ENCODE measurements at places on chromosomes 2 and 18.
A peak's percentile ranks its signal among the peaks of the same experiment; 100 is the strongest.

DNA sequence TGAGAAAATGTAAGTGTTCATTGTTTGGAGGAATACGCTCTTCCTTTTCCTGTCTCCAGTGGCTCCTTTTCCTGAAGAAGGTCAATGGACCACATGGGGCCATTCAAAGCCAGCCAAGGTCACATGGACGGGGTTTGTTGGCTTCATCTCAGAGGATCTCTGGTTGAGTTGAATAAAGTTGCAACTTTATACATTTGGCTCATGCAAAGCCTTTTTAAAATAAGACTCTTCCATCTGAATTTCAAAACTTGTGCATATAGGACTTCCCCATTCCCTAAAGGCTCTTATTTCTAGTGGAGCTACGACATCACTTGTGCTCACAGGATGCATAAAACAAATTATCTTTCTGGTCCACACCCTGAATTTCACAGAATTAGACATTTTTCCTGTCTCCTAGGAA lies 235.5 kb downstream of the CMPK2 start:
- DNase-seq: no peak

DNA sequence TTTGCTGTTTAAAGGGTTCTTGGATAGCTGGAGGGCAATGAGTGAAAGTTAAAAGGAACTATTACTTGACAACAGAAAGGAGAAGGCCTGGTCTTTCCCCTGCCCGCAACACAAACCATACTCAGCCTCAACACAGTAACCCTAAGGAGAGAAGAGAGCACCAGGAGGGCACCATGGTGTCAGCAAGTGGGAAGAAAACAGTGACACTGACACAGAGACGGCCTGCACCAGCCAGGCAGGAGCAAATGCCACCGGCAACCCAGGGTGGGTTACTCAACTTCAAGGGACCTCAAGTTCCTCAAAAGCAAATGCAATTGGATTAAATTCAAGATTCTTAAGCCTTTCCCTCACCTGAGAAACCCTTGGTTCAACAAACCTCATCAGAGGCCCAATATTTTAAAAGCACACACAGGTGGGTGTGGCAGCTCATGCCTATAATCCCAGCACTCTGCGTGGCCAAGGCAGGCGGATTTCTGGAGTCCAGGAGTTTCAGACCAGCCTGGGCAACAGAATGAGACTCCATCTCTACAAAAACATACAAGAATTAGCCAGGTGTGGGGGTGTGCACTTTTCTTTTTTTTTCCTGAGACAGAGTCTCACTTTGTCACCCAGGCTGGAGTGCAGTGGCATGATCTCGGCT lies 52.3 kb downstream of the TFCP2L1 start:
- DNase-seq: no peak

- DNase-seq: no peak
Measured at GRCh38 chr2:238908960-238909951, 61.4 kb downstream of the TWIST2 start.

DNA sequence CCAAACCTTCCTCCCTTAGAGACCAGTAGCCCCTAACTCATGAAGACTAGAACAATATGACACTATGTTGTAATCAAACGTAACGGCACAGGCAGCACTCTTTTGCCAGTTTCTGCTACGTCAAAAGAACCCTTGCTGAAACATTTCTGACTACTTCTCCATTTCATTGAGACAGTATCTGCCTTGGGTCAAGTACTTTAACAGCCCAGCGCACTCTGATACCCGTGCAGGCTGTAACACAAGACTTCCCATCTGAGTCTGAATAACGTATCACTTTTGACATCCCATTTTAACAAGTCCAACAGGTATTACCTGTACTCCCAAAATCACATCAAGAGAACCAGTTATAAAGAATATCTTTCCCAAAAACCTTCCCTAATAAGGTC lies 38.4 kb downstream of the TBC1D8 start:
- no peak for DNase-seq

GRCh38 chr2:152335726-152336118 lies 748 bp downstream of the FMNL2 start:
- DNase-seq: no peak

DNA sequence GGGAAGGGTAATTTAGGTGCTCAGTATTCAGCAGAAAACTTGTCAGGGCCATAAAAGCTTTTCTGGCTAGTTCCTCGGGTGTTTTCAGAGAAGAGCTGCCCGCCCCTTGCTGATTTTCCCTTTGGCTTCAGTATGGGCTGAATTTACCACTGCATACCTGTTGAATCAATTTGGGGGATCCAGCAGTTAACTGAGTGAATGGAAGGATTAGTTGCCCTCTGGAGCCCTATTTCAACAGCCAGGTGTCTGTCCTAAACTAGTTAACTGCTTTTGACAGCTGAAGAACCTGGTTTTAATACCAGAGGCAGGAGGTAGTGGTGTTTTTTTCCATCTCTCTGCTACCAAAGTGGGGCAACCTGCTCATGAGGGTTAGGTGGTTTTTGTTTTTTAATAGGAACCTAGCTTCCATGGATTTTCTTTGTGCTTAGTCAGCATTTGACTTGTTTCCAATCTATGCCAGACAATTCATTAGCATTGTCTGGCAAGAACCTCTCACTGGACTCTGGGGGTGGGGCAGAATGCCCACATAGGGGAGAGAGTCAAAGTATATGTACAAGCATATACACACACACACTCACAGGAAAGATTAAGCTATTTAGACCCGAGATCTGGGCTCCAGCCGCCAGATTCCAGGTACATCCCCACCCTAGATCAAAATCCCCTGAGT lies 166.5 kb upstream of the SIX3 start:
- DNase-seq: peak; percentile 71

DNA sequence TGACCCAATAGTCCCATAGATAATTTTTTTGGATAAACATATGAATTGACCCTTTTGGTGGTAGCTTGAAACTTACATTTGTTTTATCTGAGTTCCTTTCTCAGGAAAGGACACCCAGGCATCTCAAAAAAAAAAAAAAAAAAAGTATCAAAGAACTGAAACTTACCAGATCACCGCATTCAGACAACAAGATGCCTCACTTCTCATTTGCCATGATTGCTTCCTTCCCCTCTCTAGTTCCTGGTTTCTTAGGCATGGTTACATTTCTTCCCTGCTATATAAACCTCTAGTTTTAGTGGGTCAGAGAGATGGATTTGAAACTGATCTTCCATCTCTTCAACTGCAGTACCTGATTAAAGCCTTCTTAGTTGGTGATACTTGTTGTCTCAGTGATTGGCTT lies 240.1 kb downstream of the ACKR3 start:
- no peak for DNase-seq

DNA sequence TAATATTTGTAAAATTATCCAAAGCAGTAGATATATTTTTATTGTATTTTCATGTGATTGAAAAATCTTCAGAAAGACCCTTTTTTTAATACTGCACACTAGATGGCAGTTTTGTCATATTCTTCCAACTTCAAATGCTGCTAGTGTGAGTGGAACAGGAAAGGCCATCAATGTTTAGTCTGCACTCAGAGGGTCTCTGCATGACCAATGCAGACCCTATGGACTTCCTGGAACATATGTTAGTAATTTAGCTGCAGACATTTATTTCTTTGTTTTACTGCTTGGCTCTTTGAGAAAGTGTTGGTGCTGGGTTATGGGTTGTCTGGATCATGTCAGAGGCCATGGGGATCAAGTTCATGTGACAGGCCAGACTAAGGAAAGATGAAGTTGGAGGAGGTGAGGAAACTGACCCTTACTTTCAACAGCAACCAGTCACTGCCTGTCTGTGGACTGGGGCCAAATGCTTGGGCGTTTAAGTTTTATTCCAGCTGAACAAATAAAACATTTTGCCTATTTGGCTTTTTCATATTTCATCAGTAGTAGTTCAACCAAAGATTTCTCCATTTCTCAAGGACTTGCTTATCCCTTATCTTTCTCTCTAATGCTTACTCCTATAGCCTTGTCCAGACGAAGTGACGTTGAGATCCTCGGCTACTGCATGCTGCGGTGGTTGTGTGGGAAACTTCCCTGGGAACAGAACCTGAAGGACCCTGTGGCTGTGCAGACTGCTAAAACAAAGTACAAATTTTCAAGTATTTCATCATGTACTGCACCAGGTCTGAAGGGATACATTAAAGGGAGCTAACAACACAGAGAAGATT lies 84.8 kb downstream of the VRK2 start:
- peak; percentile 6 for DNase-seq

- DNase-seq: peak; percentile 93
Measured at GRCh38 chr2:11540148-11540995, 6.5 kb downstream of the GREB1 start.

- no peak for DNase-seq
Measured at GRCh38 chr2:26631401-26632170, 9.6 kb downstream of the CIB4 start.

- no peak for DNase-seq
Measured at GRCh38 chr2:2998971-2999370, 378.6 kb downstream of the EIPR1 start.

- DNase-seq: no peak
Measured at GRCh38 chr18:49028091-49028490, 77.3 kb upstream of the SMAD7 start.

- DNase-seq: no peak
Measured at GRCh38 chr18:21303895-21304294, 61.9 kb downstream of the GREB1L start.

- no peak for DNase-seq
Measured at GRCh38 chr2:6352247-6352646, 513.5 kb downstream of the CMPK2 start.

DNA sequence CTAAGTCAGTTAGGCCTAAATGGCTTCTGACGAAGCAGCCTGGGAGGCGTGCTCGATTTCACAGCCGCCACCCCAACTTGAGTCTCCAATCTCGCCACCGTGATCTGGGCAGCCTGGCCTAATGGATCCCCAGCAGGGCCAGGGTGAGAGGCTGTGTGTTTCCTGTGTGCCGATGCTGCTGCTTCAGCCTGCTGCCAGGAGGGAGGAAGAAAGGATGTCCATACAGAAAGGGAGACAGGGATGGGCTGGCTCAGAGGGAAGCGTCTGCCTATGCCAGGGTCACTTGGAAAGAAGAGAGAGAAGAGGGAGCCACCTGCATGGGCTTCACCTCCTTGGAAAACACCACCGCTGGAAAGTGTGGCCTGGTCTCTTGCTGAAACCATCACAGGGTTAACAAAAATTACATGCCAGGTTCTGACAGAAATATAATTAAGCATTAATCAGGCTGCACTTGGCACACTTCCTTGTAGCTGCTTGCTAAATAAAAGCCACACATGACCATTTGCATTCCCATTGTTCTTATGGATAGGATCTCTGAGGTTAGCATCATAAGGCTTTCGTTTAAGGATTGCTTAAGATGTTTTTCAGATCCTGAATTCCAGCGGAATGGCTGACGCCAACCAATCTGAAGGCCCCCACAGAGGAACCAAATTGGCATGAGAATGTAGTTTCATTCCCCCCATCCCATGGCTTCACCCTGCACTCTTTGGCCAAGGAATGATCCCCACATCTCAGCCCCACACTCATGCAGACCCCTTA lies 108.8 kb upstream of the SLC1A4 start:
- DNase-seq: no peak

GRCh38 chr2:164558450-164558849 lies 62.8 kb downstream of the GRB14 start:
- DNase-seq: no peak

GRCh38 chr2:114709936-114710850 lies 267.8 kb downstream of the DPP10 start:
- no peak for DNase-seq

DNA sequence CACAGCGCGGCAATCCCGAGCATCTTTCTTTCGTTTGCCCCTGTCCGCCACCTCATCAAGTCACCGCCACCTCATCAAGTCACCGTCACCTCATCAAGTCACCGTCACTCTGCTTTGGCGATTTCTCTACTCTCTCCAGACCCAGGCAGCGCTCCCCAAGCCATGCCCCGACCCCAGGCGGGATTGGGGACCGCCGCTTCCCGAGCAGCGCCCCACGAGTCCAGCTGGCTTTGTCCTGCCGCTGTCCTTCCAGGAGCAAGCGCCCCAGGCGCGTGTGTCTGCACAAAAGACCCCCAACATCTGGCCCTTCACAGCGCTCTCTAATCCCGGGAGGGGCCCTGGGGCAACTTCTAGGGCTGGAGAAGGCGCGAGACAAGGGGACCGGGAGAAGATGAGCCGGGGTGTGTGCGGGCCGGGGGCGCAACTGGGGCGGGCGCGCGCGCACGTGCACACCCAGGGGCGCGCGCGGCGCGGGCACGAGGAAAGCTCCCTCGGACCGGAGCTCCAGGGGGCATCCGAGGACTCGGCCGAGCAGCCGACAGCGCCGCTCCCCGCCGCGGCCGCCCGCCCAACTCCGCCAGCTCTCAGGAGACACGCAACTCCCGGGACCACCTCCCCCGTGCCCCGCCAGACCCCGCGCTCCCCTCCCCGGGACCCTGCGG lies 633 bp upstream of the RNF152 start:
- peak; percentile 25 for DNase-seq

- no peak for DNase-seq
Measured at GRCh38 chr2:173235947-173236803, 118.5 kb upstream of the CDCA7 start.

GRCh38 chr2:26591619-26592505 lies 49.3 kb downstream of the CIB4 start:
- DNase-seq: no peak

DNA sequence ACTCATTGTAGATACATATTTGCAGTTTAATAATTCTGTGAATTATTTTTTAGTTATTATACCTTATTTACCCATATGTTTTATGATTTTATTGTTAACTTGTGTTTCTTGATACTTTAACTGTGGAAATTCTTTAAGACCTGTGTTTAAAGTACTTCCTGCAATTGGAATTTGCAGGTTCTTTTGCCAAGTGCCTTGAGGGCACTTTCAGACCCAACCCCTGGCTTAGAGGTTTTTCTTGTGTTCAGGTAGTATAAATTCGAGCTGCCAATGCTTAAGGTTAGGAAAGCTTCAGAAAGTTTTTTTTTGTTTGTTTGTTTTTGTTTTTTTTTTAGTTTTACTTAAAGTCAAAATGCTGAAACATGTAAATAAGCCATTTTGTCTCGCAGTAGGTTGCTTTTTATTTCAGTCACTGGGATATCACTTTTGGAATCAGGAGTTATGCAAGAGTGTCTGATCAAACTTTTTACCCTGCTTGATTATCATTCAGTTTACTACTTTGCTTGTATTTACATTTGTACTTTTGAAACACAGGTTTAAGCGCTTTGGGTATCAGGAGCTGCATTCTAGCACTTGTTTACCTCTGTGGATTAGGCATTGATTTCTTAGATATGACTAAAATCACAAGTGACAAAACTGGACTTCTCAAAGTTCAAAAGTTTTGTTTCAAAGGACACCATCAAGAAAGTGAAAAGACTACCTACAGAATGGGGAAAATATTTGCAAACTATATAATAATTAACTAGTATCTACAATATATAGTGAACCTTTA lies 31.8 kb downstream of the TDRD15 start:
- DNase-seq: no peak

GRCh38 chr2:227933884-227934283 lies 62.5 kb downstream of the DAW1 start:
- no peak for DNase-seq

- no peak for DNase-seq
Measured at GRCh38 chr2:70489165-70489564, 64.5 kb downstream of the TGFA start.
